Frontal cortex (tissue), 4 donors: ENCODE measurements at places on chromosomes 2 and 18. TPM values are rescaled to one million over a fixed set of nuclear protein-coding genes. Genes with fewer than 3 reads are reported as not detected.

Gene C2orf15
- total RNA-seq, result 4.5 TPM

Gene TMEM17
- 4.9 TPM for total RNA-seq

Gene SIX2
- 0.41 TPM for total RNA-seq

Gene ZNF532
- 305 TPM for total RNA-seq

Gene UGT1A7
- total RNA-seq, result not detected

DNA sequence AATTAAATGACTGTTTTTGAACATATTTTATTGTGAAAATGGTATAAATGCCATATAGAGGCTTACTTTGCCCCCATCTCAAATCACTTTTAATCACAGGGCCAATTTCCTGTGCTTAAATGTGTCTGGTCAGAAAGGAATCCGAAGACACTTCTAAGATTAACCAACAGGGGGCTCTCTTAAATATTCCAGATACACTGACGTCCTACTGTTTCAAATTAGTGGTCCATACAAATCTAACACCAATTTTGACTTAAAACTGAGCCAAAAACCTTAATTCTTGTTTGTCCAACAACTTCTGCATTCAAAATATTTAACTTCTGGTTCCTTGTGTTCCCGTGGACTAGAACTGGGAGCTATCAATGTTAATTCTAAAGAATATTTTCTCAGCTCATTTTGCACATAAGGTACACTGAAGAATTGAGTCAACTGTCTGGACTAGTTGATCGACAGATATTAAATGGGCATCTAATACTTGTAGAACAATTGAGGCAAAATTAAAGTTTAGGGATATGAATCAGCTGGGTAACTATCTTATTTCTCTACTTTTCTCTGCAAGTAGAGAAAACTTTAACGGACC, 557.5 kb downstream of the ARHGAP15 start:
- DNase-seq, result peak; percentile 3

- DNase-seq, result no peak
Observed at GRCh38 chr2:77839102-77839501, 316.9 kb upstream of the LRRTM4 start.

GRCh38 chr2:53652131-53652530, 115.5 kb upstream of the CHAC2 start:
- DNase-seq, result no peak

DNA sequence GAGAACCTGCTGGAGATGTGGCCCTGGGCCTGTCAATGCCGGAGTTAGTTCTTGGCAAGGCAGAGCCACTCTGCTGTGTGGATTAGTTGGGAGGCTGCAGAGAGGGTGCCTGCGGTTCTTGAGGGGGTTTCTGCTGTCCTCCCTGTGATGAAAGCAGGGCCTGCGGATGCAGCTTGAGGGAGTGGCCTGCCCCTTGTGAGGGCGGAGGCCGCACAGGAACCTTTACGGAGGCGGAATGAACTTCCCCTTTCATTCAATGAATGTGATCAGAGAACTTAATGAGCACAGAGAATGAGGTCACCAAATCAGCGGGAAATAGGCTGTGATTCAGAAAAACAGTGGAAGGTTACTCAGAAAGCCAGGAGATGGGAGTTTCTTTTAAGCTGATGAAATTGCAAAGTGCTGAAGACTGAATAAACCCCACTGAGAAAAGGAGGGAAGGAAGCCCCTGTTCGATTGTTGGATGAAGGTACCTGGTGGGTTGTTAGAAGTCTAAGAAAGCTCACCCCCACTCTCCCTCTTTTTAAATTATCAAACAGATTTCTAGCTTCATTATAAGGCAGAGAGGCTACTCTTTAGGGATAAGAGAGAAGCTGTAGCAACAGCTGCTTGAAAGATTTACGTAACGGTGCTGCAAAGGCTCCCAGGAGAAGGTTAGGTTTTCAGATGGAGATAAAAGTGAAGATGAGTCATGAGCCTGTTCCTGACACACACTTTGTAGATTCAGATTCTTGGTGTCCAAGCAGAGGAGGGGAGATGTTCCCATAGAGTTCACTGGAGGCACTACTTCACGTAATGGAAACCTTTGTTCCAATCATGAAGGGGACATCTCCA, 47.4 kb downstream of the VWA3B start:
- DNase-seq, result peak; percentile 55
